Hindlimb muscle (tissue), 1 donor: ENCODE measurements at places on chromosomes 5 and 9. TPM values are rescaled to one million over a fixed set of nuclear protein-coding genes. Genes with fewer than 3 reads are reported as not detected.

Gene PCDHB16
- 3.9 TPM for polyA plus RNA-seq

Gene TMOD1
- polyA plus RNA-seq = 145 TPM

Gene SLC36A3
- not detected for polyA plus RNA-seq

Gene SHISAL2B
- not detected for polyA plus RNA-seq

Gene PDE6A
- polyA plus RNA-seq = 0.09 TPM

Gene ST8SIA4
- 6.7 TPM for polyA plus RNA-seq

Gene ADAMTS13
- polyA plus RNA-seq = 10.4 TPM
